AG09309 (cell line): ENCODE measurements at places on chromosomes 1 and 21.
A peak's percentile ranks its signal among the peaks of the same experiment; 100 is the strongest.

DNA sequence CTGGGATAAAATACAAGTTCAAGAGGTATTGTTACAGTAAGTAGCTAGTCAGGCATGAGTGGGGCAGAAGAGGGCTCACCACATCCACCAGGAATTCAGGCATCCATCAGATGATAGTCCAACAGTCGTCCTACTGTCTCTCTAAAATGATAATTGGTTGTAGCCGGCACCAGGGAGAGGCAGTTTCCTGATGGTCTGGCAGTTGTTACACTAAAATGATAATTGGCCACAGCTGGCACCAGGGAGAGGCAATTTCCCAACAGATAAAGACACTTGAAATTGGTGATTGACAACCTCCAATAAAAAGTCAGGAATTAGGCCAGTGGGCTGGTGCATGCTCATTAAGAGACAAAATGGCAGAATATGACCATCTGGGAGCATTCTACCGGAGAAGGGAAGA is 545.8 kb downstream of the AMY1C start:
- DNase-seq, result no peak

DNA sequence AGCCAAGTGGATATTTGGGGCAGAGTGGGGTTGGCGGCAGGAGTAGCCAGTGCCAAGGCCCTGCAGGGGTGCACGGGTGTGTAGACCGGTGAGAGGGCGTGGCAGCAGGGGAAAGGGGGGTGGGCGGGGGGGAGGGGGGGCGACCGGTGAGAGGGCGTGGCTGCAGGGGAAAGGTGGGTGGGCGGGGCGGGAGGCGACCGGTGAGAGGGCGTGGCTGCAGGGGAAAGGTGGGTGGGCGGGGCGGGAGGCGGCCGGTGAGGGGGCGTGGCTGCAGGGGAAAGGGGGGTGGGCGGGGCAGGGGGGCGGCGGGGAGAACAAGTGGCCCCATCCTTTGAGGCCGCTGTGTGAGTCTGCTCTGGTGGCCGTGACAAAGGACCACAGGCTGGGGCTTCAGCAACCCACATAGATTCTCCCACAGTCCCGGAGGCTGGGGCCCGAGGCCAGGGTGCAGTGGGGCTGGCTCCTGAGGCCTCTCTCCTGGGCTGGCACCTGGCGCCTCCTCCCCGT is 25.8 kb downstream of the RRP1 start:
- DNase-seq, result no peak

GRCh38 chr1:72064196-72065075 is 217.9 kb downstream of the NEGR1 start:
- DNase-seq, result no peak

- DNase-seq, result no peak
Measured at GRCh38 chr1:29883411-29883832, 647.1 kb downstream of the PTPRU start.

GRCh38 chr1:186532466-186532865 is 71.6 kb upstream of the PDC start:
- DNase-seq, result no peak

DNA sequence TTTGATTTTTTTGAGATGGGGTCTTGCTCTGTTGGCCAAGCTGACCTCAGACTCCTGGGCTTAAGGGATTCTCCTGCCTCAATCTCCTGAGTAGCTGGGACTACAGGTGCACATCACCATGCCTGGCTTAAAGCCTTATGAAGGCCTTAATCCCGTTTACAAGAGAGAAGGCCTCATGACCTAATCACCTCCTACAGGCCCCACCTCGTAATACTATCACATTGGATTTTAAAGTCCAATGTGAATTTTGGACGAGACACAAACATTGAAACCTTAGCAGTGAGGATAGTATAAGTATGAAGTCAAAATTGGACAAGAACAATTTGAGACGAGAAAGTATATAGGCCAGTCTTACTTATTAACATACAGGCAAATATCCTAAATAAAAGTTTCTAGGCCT is 73.9 kb downstream of the MAST2 start:
- DNase-seq, result no peak

DNA sequence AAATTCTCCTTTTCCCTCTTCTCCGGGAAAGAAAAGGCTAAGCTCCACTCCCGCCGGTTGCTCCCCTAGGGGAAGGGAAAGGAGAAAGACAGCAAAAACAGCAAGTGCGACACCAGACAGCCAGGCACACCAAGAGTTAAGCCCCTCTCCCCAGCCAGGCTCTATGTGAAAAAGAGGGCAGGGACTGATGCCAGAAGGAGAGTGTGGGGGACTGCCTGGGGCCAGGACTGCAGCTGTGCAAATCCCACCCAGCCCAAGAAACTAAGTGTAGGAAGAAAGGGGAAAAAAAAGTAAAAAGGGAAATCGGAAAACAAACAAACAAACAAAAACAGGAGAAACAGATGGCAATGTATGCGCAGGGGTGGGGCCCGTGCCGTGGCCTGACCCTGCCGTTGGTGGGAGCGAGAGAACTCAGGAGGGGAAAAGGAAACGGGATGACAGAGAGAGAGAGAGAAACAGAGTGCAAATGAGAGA is 27.7 kb upstream of the FMO1 start:
- DNase-seq, result no peak

- DNase-seq, result peak; percentile 63
Measured at GRCh38 chr21:26405735-26406361, 167.2 kb downstream of the CYYR1 start.

GRCh38 chr21:32248571-32249461 is 30.0 kb downstream of the MIS18A start:
- no peak for DNase-seq

GRCh38 chr1:53520481-53520880 is 61.3 kb downstream of the DMRTB1 start:
- no peak for DNase-seq

GRCh38 chr1:81808760-81809159 is 8.0 kb downstream of the ADGRL2 start:
- no peak for DNase-seq

DNA sequence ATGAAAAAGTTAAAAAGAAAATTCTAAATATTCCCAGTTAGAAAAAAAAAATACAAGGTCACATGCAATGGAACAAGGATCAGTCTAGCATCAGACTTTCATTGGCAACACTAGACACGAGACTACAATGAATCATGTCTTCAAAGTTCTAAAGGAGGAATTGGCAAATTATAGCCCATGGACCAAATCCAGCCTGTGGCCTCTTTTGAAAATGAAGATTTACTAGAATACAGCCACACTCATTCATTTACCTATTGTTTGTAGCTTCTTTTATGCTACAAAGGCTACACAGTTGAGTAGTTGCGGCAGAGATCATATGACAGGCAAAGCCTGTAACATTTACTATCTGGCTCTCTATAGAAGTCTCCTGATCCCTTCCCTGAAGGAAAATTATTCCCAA is 71.4 kb downstream of the MRPL39 start:
- DNase-seq, result no peak

GRCh38 chr1:26038904-26039303 is 7.0 kb downstream of the SLC30A2 start:
- no peak for DNase-seq

DNA sequence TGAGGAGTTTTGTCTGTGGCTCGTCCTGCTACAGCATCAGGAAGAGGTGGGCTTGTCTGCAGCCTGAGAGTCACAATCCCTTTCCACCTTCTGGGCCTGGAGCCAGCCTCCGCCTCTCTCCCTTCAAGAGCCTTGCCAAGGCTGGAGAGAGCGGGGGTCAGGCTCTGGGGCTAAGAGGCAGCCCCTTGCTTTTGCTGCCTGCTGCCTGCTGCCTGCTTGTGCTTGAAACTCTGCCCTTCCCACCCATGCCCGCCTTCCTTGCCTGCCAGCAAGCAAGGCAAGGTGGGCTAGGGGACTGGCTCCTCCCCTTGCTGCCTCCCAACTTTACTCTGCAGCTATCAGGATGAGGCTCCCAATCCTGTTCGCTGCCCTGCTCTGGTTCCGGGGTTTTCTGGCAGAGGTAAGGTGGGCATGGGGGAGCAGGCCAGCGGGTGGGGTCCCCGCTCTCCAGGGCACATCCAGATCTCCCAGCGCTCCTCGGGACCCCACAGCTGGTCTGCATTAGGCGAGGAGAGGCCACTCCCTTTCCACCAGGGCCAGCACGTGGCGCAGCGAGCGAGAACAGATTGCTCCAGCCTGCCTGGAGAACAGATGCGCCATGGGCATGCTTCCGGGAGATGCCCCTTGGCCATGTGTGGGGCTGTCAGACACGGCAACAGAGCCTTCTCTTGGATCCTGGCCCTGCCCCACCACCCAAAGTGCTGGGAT is 7.5 kb upstream of the PTPN7 start:
- no peak for DNase-seq

DNA sequence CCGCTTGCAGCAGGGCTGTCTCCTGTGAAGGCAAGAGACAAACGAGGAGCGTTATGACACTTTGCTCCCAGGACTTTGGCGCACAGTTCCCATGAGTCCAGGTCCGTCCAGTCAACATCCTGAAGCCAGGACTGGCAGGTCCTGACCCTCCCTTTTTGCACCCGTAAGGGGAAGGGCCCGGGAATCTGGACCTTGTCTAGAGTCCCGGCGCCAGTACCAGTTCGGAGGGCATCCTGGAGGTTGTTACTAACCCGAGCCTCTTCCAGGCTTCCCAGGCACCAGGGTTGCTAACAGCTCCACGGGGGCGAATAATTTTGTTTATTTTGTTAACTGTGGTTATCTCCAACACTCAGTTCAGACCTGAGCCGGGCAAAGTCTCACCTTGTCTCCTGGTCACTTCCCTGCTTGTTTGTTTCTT is 682 bp upstream of the RWDD3 start:
- no peak for DNase-seq
